Mucosa of descending colon (tissue), 3 donors: ENCODE measurements at places on chromosomes 2 and 18. TPM values are rescaled to one million over a fixed set of nuclear protein-coding genes. Genes with fewer than 3 reads are reported as not detected.

DNA sequence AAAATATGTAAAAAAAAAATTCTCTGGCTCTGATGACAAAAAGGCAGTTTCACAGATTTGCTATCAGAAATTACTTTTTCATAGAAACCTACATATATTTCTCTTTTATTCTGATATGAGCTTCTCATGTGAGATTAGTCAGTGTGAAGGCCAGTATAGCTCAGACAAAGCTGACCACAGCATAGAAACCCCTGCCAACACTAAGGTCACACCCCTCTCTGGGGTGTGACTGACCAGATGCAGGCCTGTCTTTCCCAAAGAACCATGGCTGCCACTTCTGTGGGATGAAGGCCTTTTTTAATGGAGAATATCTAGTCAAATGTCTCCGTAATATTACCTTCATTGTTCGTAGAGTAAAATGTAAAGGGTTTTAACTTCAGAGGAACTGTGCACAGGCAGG lies 330.3 kb upstream of the KCNJ3 start:
- DNase-seq: no peak

DNA sequence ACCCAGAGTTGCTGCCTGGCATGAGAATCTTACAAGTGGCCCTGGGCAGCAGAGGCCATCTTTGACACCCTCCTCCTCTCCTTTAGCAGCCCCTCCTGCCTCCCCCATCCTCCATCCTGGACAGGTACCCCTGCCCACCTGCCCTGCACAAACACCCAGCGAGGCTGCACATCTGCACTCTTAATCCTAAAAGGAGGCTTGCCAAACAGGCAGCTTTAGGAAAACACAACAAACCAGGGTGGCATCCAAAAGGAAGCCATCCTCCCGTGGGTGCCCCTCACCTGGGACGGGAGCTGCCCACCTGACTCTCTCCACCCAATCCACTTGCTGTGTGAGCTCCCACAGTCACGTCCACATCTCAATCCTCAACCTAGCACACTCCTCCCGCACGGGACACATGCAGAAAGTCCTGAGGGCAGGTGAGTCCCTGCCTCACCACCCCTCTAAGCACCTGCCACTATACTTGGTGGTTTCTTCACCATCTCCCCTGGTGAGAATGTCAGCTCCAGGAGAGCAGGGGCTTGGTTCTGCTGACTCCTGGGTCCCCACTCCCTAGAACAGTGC lies 5.8 kb downstream of the BIN1 start:
- DNase-seq: no peak

GRCh38 chr2:184472481-184472880 lies 125.8 kb upstream of the ZNF804A start:
- DNase-seq: no peak

DNA sequence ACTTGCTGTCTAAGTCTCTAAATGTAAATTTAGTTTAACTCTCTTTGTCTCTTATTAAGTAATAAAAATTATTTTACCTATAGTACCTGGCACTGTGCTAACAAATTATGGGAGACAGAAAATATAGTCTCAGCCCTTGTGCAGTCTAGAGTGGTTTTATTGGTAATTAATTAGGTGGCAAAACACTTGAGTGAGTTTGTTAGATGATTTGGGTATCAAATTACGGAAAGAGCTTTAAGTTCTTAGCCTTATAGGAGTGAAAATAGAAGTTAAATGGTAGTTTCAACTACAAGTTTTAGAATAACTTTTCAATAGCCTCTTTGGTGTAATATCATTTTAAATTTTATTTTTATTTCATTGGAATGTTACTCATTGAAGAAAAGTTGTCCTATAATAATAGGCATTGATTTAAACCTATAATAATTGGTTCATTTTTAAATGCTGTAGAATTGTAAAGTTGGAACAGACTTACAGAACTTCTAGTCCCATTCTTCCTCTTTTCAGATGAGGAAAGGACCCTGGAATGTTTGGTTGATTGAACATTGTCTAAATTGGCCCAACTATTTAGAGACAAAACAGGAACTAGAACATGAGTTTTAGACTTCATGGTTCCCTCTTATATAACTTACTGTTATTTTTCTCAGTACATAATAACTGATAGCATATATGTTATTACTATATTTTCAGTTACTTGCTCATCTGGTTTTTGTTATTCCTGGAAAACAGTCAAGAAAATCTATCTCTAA lies 10.2 kb upstream of the HTR2B start:
- no peak for DNase-seq

Gene MBOAT2
- total RNA-seq: 36.1 TPM
